Stimulated activated CD4-positive, alpha-beta T cell treated with anti-CD3 and anti-CD28 coated beads, Interleukin-12 subunit alpha, Interleukin-12 subunit beta, amount 100 ng/mL, for 4 hours (primary cell): ENCODE measurements at places on chromosomes 7 and 10.

DNA sequence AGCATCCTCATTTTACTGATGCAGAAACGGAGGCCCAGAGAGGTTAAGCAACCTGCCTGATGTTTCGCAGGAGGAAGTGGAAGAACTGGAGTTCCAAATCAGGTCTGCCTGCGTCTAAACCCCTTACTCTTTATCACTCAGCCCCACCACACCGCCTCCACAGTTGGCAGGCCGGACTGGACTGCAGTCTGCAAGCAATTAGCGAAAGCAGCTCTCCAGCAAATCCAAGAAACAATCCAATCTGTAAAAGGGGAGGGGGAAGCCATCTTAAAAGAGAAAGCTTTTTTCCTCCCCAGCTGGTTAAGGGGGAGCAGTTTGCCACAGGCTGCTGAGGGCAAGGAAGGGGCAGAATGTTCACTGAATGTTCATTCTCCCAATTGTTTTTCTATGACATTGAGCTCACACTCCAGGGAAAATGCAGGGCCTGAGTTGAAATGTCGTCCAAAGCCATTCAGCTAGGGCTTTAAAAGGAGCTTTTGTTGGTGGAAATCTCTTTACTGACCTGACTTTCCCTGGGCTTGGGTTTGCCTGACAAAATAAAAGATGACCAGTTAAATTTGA lies 350.1 kb downstream of the RNLS start:
- DNase-seq = no peak

DNA sequence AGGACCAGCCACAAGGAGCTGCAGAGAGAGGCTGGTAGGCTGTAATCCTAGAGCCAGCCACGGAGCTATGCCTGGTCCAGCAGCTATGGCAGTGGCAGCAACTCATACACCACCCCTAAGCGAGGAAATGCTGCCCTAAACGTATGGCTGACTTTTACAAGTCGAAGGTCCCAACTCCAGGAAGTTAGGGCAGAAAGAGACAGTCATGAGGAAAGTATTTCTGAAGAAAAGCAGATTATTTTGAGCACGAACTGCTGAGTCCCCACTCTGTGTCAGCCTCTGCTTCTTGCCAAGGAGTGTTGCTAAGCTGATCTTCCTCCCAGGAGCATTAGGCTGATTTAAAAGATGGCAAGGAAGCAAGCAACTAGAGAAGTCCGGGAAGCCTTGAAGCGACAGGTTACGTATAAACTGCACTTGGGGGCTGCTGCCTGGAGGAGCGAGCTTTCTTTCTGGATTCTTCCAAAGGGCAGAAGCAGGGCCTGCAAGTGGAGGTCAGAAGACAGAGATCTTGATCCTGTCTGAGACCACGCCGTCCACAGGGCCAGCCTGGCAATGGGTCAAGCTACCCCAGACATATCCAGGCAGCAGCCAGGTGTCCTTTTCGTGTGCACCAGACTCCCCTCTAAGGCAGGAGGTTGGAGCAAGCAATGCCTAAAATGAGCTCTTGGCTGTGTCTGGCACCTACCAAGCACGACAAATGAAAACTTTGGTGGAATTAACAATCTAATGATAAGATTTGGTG lies 39.4 kb downstream of the PLXNA4 start:
- DNase-seq = no peak

DNA sequence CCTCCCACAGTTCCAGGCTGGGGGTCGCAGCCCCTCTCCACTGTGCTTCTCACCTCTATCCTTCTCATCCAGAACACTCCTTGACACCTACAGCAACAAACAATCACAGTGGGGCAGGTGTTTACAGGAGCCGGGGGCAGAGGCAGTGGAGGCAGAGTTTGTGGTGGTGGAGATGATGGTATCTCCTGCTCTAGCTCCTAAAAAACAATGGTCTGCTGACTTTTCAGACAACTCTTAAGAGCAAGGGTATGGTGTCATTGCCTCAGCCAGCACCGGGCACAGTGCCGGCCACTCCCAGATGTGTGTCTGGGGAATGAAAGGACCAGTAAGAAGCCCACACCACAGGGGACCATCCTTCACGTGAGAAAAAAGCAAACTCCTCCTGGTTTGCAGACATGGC lies 36.3 kb upstream of the ANTXRL start:
- DNase-seq = no peak

DNA sequence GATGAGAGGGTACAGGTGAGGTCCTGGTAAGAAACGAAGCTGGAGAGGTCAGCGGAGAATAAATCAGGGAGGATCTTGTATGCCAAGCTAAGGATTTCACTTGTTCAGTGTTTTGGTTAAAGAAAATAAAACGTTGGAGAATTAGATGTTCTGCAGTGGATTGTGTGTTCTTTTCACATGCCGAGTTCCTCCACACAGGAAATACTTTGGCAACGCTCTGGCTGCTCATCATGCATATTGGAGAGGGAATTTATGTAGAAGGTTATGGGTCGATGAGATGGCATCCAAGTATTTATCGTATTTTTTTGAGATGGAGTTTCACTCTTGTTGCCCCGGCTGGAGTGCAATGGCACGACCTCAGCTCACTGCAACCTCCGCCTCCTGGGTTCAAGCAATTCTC lies 11.0 kb downstream of the RPS24 start:
- DNase-seq = no peak

DNA sequence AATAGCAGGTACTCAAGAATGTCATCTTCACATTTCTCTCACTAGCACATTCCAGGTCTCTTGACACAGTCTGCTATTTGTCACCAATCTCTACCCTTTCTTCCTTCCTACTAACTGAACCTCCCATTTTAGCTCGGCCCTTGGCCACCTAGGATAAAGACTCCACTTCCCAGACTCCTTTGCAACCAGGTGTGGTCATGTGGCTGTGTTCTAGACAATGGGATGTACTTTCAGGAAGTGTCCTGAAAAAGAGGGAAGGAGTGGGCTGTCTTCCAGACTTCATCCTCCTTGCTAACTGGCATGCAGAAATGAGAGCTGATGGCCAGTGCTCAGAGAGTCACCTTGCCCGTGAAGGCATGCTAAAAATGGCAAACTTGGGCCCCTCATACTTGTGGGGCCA lies 139.2 kb downstream of the AMPH start:
- DNase-seq = no peak

DNA sequence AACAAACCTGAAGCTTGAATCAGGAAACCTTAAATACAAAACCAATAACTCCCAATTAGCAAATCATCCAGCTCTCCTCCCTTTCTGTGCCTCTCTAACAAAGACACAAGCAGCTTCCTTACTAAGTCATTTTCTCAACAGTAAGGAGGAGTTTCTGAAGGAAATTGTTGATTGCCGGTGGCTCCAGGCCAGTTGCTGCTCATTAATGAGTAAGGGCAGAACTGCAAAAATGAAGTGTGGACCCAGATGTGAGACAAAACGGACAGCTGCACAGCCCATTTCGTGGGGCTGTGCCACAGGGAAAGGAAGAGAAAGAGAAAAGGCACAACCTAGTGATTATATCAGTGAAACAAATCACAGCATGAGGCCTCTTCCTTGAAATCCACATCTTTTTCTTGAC lies 42.8 kb upstream of the RHOBTB1 start:
- no peak for DNase-seq

GRCh38 chr10:78634835-78635234 lies 433.9 kb upstream of the ZMIZ1 start:
- no peak for DNase-seq

- no peak for DNase-seq
These were observed 45.8 kb downstream of the CHST15 start for GRCh38 chr10:124047427-124048152.

- DNase-seq = no peak
These were observed 125.3 kb upstream of the AMPH start for GRCh38 chr7:38756521-38756920.

DNA sequence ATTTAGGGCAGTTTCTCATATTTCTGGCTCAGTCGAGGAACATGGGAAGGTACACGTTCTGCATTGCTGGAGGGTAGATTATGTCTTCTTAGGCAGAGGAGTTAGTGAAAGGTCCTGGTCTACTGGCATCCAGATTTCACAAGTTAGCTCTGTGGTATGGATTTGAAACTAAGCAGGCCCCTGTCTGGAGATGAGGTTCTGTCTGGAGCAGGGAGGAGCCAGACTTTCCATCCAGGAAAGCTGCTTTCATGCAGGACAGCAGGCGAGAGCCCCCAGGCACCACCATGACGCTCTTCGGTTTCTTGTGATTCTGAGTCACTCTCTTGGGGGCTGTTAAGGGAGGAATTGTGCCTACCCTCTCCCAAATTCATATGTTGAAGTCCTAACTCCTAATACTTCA lies 184.3 kb downstream of the KIAA1217 start:
- no peak for DNase-seq

DNA sequence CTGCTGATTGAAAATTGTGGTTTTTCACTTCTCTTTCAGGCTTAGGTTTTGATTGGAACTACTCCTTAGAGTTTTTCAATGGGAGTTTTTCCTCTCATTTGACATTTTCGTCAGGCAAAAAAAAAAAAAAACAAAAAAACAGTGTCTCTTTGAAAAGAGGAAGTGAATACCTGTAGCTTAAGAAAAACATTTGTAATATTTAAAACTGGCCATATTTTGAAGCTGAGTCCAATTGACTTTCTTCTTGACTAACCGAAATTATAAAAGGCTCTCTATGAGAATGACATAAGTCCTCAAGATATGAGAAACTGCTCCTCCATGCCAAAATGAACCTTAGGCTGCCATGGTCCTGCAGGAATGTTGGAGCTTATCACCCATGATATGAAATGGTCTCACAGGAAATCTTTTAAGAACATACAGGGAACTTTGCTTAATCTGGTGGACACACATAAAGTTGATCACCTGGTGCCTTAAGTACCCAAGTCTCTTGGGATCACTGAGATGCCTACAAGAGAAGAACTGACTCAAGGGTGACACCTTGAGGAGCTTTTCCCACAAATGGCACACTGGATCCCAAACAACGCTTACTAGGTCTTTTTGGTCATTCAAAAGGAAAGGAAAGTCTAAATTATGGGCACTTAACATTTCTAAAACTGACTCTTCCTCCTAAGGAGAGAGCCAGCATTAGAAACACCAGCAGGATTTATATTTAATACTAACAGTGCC lies 263.4 kb downstream of the CDC14C start:
- DNase-seq = no peak

DNA sequence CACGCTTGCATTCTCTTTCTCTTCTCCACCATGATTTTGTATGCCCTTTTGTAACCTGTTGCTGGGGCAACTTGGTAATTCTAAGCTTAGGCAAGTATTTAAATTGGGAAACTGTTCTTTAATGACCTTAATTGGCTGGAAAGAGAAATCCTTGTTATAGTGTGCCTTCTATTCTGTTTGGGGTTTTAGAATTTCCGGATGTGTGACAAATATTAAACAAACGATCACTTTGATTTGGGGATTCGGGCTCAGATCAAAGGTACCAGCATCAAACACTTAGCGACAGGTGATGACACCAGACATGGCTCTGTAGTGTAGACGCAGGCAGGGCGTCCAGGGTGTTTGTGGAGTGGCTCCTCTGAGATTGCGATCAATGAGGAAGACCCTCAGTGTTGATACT lies 55.0 kb downstream of the RAB11FIP2 start:
- no peak for DNase-seq

DNA sequence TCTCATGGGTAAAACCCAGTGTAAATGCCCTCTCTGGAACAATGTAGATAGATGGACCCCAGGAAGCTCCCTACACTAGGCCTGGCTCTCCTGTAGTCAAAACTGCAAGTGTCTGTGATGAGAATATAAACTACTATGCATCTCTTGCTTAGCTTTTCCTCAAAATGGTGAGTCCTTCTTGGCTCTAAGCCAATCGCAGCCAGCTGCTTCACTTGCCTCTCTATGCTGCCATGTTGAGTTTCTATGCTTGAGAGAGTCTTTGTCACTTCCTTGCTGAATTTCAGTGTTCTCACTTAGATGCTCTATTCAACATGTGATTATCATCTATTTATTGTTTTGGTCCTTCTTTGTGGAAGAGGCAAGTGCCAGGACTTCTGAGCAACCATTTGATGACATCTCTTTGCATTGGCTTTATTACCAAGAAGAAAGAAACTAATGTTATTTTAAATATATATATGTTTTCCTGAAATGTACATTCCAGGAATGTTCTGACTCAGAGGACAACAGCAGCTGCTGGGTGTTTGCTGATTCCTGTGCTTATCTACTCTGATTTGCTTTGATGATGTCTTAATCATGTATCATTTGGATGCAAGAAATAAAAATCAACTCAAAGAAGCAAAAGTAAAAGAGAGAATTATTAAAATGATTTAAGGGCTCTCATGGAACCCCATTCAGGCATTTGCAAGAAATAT lies 16.6 kb downstream of the TAS2R40 start:
- DNase-seq = no peak

GRCh38 chr10:36534471-36535002 lies 590.9 kb upstream of the ANKRD30A start:
- no peak for DNase-seq

DNA sequence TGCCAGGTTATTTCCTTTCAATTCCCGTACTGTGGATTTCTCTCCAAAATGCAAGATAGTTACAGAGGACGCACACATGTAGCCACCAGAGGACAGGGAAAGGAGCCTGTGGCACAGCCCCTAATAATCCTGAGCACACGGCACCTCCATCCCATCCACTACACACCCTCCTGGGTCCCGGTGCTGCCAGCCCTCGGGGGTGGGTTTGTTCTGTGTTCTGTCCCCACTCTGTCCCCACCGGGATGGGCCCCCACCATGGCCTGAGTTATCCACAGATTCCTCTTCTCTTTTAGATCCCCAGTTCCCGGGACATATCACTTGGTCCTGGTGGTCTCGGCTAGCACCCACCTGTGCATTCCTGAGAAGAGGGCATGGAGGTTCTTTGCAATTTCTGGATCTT lies 196.9 kb upstream of the PPP2R2D start:
- no peak for DNase-seq

DNA sequence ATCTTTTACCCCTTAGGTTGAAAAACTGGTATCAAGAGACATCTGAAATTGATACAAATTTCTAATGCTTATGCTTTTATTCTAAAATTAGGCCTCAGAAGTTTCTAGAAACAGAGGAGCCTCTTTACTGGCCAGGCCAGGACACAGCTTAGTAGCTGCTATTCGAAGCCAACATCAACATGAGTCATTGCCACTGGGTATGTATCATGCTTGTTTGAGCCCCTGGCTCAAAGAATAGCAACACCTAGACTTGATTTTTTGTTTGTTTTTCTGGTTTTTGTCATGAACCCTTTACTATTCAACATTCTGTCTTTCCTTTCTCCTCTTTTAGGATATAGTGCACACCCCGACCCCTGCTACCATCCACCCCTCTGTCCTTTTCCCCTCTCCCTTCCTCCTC lies 90.9 kb upstream of the STK17A start:
- DNase-seq = no peak

DNA sequence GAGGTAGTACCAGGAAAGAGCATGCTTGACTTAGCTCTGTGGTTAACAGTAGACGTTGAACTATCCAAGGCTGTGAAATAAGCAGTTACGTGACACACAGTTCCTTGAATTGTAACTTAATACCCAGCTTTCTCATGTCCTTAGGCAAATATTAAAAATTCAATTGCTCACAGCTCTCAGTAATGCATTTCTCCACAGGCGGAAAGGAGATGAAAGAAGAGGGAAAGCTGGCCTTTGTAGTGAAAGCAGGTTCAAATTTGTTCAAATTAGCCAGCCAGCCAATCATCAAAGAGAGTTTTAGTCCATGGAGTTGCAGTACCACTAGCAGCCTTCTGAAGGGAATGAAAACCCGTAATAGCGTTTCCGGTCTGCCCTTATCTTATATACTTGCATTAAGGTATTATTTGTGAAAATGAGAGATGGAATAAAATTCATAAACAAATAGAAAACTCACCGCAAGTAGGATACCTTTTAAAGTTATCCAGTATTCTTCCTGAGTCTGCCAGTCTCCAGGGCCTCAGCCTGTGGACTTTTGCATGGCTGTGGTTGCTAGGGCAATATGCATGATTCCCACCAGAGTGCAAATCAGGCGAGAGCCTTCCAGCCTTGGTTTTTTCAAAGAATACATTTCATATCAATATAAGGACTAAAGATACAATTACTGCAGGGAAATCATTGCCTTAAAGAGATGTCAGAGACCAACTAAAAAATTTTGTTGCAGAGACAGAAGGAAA lies 795.5 kb downstream of the TNS3 start:
- no peak for DNase-seq
